H9 (cell line): ENCODE measurements at places on chromosomes 7 and 10. TPM values are rescaled to one million over a fixed set of nuclear protein-coding genes. Genes with fewer than 3 reads are reported as not detected.
A peak's percentile ranks its signal among the peaks of the same experiment; 100 is the strongest.

MORN4 gene
- total RNA-seq: 11.9 and 12.0 TPM in 2 replicates

DNA sequence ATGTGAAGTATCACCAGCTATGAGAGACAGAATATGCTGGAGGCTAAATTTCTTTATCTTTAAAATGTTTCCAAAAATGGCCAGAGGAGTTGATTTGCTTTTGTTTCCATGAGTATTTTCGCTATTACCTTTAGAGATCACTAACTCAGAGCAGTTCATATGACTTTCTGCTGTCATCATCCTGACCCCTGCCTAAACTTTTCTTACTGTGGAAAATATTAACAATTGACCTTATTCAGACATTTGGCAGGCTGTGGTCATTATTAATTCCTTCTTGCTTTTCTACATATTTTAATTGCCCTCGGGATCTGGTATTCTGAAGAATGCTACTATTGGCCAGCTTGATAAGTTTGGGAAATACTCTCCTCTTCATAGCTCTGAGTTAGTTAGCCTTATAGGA, 156.5 kb downstream of the EXOC4 start:
- peaks cover 2% of the 10 kb centered on the region; the same call in 1 of the 3 replicates for H3K36me3 ChIP-seq
- H3K27me3 ChIP-seq: no peaks in the 10 kb centered on the region
- H3K4me3 ChIP-seq: no peak overlapping the region
- no peak overlapping the region for H3K27ac ChIP-seq
- no peak for DNase-seq

STAMBPL1 gene
- 3.2 and 4.6 TPM in 2 replicates for total RNA-seq

GRCh38 chr10:103197903-103198302, 4.8 kb upstream of the NT5C2 start:
- H3K36me3 ChIP-seq: no peaks in the 10 kb centered on the region
- peaks cover 6% of the 10 kb centered on the region; the same call in 1 of the 2 replicates for H3K4me1 ChIP-seq
- no peak for DNase-seq
- H3K27me3 ChIP-seq: no peaks in the 10 kb centered on the region

GLI3 gene
- total RNA-seq: 43.0 and 45.0 TPM in 2 replicates

GRCh38 chr10:98045785-98046389, 15.5 kb upstream of the CRTAC1 start:
- DNase-seq: peak; percentile 78
- no peak overlapping the region for H3K27ac ChIP-seq
- no peaks in the 10 kb centered on the region for H3K4me1 ChIP-seq
- no peaks in the 10 kb centered on the region for H3K36me3 ChIP-seq
- no peaks in the 10 kb centered on the region; the same call in 1 of the 2 replicates for H3K27me3 ChIP-seq
- no peak overlapping the region for H3K4me3 ChIP-seq

TMEM213 gene
- total RNA-seq: 0.22 TPM in 1 of 2 replicates, not detected in the other

DNA sequence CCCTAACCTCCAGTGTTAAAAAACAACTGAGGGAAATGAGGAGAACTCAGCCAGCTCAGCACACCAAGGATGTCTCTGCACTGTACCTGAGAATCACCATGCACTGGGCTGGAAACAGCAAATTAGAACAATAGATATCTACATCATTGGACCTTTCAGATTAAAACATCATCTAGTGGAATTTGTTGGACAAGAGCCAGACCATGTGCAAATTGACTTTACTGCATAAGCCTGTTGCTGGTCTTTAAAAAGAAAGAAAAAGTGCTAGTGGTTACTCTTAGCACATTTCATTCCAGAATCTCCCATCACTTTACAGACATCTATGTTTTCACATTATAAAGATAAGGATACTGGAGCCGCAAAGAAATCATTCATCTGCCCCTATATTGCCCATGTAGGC, 75.4 kb downstream of the FGFR2 start:
- no peak for DNase-seq
- no peak overlapping the region for H3K27ac ChIP-seq
- H3K27me3 ChIP-seq: no peaks in the 10 kb centered on the region
- H3K4me3 ChIP-seq: no peak overlapping the region
- peaks cover 45% of the 10 kb centered on the region; the same call in 2 of the 3 replicates for H3K36me3 ChIP-seq

GRCh38 chr7:140625908-140626868, 14.4 kb downstream of the DENND2A start:
- H3K36me3 ChIP-seq: no peaks in the 10 kb centered on the region
- peak; percentile 94 for DNase-seq
- no peaks in the 10 kb centered on the region for H3K27me3 ChIP-seq
- no peak overlapping the region for H3K4me3 ChIP-seq

GRCh38 chr7:24630596-24630995, 57.3 kb downstream of the PALS2 start:
- no peaks in the 10 kb centered on the region for H3K27me3 ChIP-seq
- no peak overlapping the region for H3K27ac ChIP-seq
- peaks cover 40% of the 10 kb centered on the region for H3K36me3 ChIP-seq
- no peak for DNase-seq

DNA sequence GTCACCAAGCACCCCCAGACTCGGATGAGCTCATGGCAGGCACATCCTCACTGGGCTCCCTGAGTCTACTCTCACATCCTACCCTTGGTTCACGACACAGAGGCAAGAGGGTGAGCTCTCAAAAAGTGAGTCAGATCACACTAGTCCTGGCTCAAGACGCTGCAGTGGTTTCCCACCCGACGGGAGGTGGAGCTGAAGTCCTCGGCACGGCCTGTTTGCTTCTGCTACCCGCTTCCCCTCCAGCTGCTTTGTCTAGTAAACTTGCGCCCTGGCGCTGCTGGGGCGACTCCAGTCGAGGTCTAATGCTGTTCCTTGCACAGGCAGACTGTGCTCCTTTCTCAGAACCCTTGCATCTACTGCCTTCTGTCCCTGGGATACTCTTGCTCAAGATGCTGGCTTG, 13.5 kb upstream of the SFMBT2 start:
- peak overlapping the region; percentile 38; the same call in 1 of the 3 replicates for H3K4me3 ChIP-seq
- H3K36me3 ChIP-seq: 0 out of 2 replicates have a peak, but pooled peaks cover 6% of the 10 kb centered on the region
- H3K4me1 ChIP-seq: peaks cover 7% of the 10 kb centered on the region
- DNase-seq: peak; percentile 54
- H3K27ac ChIP-seq: no peak overlapping the region

DNA sequence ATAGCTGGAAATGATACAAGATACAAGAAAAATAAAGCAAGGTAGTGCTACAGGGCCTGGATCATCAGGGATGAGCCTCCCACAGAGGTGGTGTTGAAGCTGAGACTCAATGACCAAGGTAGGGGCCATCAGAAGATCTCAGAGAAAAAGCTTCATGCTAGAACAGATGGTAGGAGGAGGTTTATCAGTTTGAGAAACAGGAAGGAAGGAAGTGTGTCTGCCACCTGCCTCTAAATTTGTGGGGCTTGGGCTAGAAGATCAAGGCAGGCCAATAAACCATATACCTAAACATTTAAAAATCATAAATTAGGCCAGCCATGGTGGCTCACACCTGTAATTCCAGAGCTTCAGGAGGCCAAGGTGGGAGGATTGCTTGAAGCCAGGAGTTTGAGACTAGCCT, 410.8 kb upstream of the PRKCQ start:
- no peaks in the 10 kb centered on the region for H3K27me3 ChIP-seq
- H3K36me3 ChIP-seq: peaks cover 9% of the 10 kb centered on the region; the same call in 1 of the 2 replicates
- DNase-seq: no peak

DNA sequence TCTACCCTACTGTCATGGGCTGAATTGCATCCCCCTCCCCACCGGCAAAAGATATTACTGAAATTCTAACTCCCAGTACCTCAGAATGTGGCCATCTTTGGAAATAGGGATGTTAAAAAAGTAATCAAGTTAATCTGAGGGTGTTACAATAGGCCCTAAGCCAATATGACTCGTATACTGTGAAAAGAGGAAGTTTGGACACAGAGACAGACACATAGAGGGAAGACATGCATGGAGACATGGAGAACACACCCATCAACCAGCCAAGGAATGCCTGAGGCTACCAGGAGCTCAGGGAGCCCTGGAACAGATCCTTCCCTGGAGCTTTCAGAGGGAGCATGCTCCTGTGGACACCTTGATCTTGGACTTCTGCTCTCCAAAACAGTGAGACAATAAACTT, 138.2 kb upstream of the ADO start:
- no peak for DNase-seq
- H3K36me3 ChIP-seq: peaks cover 5% of the 10 kb centered on the region
- no peaks in the 10 kb centered on the region for H3K27me3 ChIP-seq
- no peaks in the 10 kb centered on the region for H3K4me1 ChIP-seq
- no peak overlapping the region for H3K27ac ChIP-seq
- no peak overlapping the region for H3K4me3 ChIP-seq

- no peak overlapping the region for H3K4me3 ChIP-seq
- no peak overlapping the region for H3K27ac ChIP-seq
- peaks cover 62% of the 10 kb centered on the region for H3K36me3 ChIP-seq
- no peak for DNase-seq
- H3K27me3 ChIP-seq: no peaks in the 10 kb centered on the region
These were observed 39.6 kb downstream of the WIPI2 start for GRCh38 chr7:5229451-5230264.

GRCh38 chr10:97199152-97199551, 13.4 kb upstream of the SLIT1 start:
- peaks cover 5% of the 10 kb centered on the region; the same call in 1 of the 2 replicates for H3K27me3 ChIP-seq
- no peaks in the 10 kb centered on the region; the same call in 1 of the 2 replicates for H3K4me1 ChIP-seq
- H3K36me3 ChIP-seq: no peaks in the 10 kb centered on the region; the same call in 1 of the 2 replicates
- no peak for DNase-seq

- 0 out of 2 replicates have a peak, but pooled peaks cover 4% of the 10 kb centered on the region for H3K36me3 ChIP-seq
- no peaks in the 10 kb centered on the region for H3K27me3 ChIP-seq
- H3K27ac ChIP-seq: peak overlapping the region; percentile 91
- DNase-seq: peak; percentile 90
These were observed 975 bp upstream of the USP54 start for GRCh38 chr10:73591935-73592699.

- H3K27me3 ChIP-seq: no peaks in the 10 kb centered on the region
- no peaks in the 10 kb centered on the region for H3K4me1 ChIP-seq
- no peak overlapping the region for H3K27ac ChIP-seq
- no peak overlapping the region for H3K4me3 ChIP-seq
- DNase-seq: no peak
These were observed 128.6 kb upstream of the KCTD7 start for GRCh38 chr7:66500087-66500486.

SLIT1 gene
- total RNA-seq: 0.46 and 0.57 TPM in 2 replicates

- H3K27ac ChIP-seq: no peak overlapping the region
- no peaks in the 10 kb centered on the region; the same call in 1 of the 2 replicates for H3K27me3 ChIP-seq
- no peaks in the 10 kb centered on the region for H3K36me3 ChIP-seq
- H3K4me1 ChIP-seq: peaks cover 6% of the 10 kb centered on the region; the same call in 1 of the 2 replicates
- DNase-seq: no peak
These were observed 92.8 kb upstream of the FAM133B start for GRCh38 chr7:92682903-92683539.

DNA sequence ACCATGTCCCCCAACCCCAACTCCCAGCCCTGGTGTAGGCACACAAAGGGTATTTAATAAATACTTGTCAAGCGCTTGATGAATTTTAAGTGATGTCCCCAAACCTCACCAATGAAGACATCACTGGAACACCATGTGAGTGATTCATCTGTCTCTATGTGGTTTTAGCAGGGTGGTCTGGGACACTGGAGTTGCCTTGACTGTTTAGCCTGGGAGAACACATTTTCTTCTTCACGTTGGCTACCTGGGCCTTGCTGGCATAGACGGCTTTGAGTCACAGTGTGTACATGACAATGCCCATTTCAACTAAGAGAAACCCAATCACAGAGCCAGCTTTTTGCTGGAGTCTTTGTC, 24.8 kb upstream of the SHH start:
- H3K27me3 ChIP-seq: no peaks in the 10 kb centered on the region
- DNase-seq: no peak
- H3K4me1 ChIP-seq: no peaks in the 10 kb centered on the region; the same call in 1 of the 2 replicates
- no peak overlapping the region for H3K4me3 ChIP-seq

EPHB4 gene
- 132 and 135 TPM in 2 replicates for total RNA-seq

DNA sequence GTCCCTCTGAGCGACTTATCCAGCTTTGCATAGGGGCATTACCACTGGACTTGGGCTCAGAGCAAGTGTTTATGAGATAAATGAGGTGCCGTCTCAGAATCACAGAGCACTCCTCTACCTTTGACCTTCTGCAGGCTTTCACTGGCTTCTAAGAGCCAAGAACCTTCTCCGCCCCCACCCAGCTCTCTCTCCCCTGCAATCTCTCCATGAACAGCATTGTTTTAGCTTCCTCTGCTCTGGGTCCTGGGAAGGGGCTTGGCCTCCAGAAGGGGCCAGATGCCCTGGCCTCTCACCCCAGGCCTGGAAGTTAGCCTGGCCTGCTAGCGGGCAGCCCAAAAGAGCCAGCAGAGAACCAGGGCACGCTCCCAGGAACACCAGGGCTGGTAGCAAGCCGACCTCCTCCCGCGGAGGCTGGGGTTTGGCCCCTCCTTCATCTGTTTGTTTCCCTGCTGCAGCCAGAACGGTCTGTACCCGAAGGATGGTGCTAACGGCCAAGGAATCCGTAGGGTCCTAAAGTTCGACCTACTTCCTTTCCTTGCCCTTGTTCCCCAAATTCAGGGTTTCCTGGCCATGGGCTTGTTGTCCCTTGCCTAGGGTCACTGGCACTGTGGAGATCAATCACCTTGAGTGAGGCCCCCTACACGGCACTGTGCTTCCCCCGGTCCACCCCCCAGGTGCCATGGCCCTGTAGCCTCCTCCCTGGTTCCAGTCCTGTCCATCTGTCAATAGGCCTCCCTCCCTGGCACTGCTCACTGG, 18.7 kb upstream of the DDIT4 start:
- no peak overlapping the region for H3K27ac ChIP-seq
- H3K27me3 ChIP-seq: no peaks in the 10 kb centered on the region
- no peaks in the 10 kb centered on the region for H3K36me3 ChIP-seq
- peak; percentile 90 for DNase-seq
- H3K4me1 ChIP-seq: peaks cover 6% of the 10 kb centered on the region

DNA sequence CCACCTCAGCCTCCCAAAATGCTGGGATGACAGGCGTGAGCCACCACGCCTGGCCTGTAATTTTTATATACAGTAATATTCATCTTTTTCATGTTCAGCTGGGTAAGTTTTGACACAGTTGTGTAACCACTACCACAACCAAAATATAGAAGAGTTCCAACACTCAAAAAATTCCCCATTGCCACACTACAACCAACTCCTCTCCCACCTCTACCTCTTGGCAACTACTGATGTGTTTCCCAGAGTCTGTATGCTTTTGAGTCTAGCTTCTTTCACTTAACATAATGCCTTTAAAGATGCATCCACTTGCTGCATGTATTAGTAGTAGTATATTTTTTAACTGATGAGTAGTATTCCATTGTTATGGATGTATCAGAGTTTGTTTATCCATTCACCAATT, 90.7 kb downstream of the SRPK2 start:
- no peaks in the 10 kb centered on the region for H3K27me3 ChIP-seq
- no peak for DNase-seq
- H3K27ac ChIP-seq: no peak overlapping the region
- H3K36me3 ChIP-seq: no peaks in the 10 kb centered on the region

KIAA1549 gene
- 11.4 and 11.9 TPM in 2 replicates for total RNA-seq

DNA sequence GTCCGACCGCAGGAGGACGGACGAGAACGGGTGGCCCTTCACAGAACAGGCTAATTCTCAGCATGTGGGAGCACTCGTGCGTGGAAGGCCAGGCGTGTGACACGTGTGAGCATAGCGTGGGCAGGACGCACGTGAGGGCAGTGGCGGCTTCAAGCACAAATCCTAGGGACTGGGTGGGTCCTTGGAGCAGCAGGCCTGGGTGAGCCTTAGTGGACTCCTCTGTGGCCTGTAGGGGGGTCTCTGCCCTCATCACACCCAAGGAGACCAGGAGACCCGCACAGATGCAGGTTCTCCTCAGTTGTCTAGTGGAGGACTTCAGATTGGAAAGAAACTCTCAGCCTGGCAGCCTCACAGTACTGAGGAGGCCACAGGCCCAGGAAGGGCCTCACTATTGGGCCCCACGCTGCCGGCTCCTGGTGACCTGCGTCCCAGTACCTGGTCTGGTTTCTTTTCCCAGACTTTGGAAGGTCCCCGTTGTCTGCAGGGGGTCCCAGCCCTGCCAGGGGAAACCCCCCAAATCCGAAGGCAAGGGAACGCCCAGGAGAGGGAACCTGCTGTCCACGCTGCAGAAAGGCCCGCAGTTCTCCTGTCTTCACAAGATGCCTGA, 49.1 kb upstream of the FAM20C start:
- no peak overlapping the region for H3K4me3 ChIP-seq
- peaks cover 13% of the 10 kb centered on the region; the same call in 2 of the 3 replicates for H3K36me3 ChIP-seq
- H3K27me3 ChIP-seq: no peaks in the 10 kb centered on the region
- DNase-seq: no peak
